ENCODE measurements at places on chromosomes 12 and 14.

DNA sequence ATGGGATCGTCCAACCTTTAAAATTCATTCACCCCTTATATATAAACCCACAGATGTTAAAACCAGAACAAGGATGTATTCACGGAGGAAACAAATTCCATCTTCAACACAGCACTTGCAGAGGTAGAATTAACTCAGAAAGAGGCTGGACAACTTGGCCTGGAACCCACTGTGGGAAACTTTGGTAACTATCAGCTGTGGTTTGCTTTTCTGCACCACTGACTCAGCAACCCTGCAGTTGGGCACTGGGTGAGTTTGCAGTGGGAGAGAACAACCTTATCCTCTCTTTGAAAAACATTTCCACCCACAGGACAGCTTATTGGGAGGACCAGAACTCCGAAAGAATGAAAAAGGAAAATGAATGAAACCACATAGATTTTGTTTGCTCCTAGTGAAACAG is 66.3 kb downstream of the ZNF664 start:
- DNase-seq, result no peak

GRCh38 chr12:69810870-69811498 is 14.0 kb upstream of the MYRFL start:
- no peak for DNase-seq

DNA sequence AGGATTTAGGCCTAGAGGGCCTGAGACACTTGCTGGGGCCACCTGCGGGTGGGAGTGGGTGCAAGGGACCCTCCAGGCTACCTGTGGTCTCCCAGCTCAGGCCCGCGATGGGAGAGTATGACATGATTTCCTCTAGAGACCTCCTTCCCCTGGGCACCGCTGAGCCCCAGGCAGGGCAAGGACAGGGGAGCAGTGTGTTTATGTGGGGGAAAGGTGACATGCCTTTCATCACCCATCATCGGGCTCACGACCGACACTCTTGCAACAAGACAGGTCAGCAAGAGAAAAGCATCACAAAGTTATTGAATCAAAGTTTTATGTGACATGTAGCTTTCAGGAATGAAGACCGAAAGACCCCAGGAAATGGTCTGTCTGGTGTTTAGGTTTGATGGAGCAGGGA is 19.9 kb downstream of the SH2B3 start:
- no peak for DNase-seq

DNA sequence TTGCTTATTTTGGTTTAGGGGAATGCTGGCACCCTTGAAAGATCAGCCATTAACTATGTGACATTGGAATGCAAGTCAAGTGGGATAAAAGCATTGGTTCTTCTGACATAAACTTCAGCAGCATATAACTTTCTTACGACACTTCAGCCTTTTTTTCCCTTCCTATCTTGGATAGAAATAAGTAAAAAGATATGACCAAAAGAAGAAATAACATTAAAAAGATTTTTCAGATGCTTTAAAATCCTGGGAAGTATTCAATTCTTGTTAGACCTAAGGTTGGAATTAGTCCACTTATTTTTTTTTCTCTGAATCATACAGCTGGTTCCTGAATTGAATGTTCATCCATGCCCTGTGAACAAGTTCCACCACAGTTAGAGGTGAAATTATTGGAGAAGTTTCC is 85.6 kb upstream of the TSPAN8 start:
- no peak for DNase-seq

DNA sequence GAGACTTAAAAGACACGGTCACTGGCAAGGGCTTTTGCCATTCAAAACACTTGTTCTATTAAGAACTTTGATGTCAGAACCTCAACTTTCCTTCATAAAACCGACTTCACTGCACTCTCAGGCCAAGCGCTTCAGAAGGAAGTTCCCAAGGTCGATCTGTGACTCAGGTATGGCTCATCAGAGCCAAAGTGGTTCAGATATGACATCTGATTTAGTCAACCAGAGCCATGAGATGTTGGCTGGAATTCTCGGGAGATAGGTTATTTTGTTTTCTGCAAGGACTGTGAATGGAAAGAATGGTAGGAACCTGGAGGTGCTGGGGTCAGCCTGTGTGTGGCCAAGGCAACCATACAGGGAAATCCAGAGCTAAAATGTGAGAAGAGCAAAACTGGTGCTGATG is 445.6 kb downstream of the GLT1D1 start:
- DNase-seq, result no peak

DNA sequence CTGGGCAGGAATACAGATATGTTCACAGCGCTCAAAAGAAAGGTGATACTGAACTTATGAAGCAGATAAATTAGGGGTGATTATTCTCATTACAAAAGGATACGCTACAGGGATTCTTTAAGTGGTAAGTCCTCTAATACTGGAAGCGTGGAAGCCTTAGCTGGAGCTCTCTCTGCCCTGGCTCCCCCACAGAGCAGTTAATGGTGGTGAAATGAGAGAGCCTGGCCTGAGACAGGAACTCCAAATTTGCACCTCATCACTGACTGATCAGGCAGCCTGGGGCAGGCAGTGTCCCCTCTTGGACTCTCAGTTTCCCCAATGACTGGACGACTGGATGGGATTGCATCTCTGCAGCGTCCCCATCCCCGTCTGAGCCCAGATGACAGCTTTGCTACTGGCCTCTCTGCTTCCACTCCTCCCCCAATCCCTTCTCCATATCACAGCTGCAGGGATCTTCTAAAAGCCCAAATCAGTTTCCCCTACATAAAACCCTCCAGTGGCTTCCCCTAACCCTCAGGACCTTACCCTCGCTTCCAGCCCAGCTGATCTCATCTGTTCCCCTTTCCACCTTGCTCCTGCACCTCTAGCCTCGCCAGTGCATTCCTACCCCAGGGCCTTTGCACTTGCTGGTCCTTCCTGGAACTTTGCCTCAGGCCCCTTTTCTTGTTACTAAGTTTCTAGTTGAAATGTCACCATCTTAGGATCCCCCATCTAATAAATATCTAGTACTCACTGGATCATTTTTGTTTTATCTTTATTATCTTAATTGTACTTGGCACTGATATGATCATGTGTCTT is 171.7 kb upstream of the LHX5 start:
- DNase-seq, result no peak

DNA sequence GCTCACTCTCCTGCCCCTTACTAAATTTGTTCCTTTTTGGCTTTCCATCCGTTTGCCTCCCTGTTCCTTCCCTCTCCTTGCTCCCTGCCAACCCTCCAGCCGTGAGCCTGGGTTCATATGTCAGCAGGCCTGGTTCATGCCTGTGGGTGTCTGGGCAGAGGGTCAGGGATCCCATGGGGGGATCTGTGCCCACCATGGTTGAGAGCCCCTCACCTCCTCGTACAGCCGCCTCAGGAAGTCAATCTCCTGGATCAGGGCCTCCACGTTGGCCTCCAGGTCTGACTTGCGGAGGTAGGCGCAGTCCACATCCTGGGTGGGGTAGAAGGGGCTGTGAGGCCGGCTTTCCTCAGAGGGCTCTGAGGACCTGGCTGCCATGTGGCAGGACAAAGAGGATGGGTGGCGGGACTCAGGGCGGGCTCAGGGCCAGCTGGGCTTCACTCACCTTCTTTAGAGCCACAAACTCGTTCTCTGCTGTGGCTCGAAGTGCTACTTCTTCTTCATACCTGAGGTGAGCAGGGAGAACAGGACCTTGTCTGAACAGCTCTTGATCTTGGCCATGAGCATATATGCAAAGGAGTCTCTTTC is 3.6 kb downstream of the KRT83 start:
- DNase-seq, result no peak

DNA sequence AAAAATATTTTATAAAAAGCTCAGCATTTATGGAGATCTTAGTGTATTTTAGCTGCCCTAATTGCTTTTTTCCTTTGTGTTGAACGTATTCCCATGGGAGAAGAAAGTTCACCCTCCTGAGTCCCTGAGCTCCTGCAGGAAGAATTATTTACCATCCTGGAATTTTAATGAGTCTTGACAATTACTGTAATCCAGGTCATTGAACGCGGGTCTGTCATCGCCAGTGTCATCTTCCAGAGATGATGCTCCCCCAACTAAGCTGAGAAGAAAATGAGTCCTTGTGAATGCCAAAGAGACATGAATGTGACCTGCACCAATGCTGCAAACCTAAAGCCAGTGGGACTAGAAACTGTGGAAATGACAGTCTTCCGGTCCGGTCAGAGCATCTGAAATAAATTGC is 129.5 kb downstream of the FBXL14 start:
- DNase-seq, result no peak

- DNase-seq, result no peak
Observed at GRCh38 chr14:101351769-101352168, 209.5 kb upstream of the DIO3 start.

- no peak for DNase-seq
Observed at GRCh38 chr12:128595609-128596008, 228.1 kb downstream of the SLC15A4 start.

- DNase-seq, result no peak
Observed at GRCh38 chr14:56278383-56278782, 160.2 kb downstream of the PELI2 start.

DNA sequence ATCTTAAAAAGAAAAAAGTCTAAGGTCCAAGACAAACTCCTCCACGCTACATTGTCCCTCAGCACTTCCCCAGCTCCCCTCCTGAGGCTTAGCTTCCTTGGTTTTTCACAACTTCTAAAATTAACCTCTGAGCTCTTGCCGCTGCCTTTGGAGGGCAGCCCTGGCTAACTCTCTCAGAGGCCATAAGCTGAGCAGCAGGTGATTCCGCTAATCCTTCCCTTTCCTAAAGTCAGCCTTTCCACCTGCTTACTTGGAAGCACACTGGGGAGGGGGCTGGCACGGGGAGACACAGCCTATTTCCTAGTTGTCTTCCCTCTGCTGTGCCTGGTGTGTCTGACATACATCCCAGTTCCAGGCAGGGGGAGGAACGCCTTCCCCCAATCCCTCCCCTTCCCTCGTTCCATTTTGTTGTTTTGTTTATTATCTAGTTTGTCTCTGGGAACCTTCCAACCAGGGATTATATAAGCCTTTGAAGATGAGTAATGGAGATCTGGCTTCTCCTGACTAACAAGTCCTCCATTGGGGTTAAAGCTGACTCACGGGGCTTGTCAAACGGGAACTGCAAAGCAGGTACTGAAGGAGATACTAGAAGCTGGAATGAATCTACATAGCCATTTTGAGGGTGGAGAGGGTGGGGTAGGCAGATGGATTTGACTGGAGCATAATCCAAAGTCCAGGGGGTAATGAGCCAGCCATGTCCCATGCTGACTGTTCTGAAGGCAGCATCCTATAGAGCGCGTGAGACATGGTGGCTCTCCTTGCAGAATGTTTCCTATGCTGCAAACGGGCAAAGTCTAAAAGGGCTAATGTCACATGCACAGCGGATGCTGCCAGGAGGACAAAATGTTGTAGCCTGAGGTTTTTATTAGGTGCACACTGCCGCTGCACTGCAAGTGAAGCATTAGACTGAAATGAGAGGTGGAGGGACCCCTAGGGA is 230.8 kb downstream of the FOXN3 start:
- DNase-seq, result no peak
